T-helper 17 cell (primary cell): ENCODE measurements at places on chromosomes 4 and X.

- DNase-seq = no peak
Measured at GRCh38 chr4:40515398-40516293, 114.0 kb downstream of the RBM47 start.

GRCh38 chrX:9558615-9559014 is 93.8 kb downstream of the TBL1X start:
- no peak for DNase-seq

DNA sequence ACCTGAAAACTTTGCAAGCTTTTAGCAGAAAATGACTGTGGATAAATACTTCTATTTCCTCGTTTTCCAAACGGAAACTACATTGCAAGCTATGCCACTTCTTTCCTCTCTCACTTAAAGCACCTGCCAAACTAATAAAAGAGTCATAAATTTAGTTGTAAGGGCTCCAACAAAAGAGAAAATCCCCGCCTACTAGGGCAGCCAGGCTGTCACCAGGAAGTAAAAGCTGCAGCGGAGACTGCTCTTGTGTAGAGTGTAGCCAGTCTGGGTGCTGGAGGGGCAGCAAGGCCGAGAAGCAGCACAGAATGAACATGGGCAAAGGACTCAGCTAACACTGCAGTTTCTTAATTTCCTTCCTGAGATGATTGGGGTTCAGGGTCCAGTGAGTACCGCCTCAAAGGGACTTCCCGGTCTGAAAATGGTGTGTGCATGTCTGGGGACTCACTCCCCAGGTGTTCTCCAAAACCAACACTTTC is 89.3 kb upstream of the MAML3 start:
- DNase-seq = no peak

- no peak for DNase-seq
Measured at GRCh38 chr4:99504804-99505502, 5.9 kb upstream of the C4orf17 start.
